ENCODE measurements at places on chromosomes 7 and 10.

GRCh38 chr10:78602201-78602932 lies 466.4 kb upstream of the ZMIZ1 start:
- DNase-seq, result no peak

DNA sequence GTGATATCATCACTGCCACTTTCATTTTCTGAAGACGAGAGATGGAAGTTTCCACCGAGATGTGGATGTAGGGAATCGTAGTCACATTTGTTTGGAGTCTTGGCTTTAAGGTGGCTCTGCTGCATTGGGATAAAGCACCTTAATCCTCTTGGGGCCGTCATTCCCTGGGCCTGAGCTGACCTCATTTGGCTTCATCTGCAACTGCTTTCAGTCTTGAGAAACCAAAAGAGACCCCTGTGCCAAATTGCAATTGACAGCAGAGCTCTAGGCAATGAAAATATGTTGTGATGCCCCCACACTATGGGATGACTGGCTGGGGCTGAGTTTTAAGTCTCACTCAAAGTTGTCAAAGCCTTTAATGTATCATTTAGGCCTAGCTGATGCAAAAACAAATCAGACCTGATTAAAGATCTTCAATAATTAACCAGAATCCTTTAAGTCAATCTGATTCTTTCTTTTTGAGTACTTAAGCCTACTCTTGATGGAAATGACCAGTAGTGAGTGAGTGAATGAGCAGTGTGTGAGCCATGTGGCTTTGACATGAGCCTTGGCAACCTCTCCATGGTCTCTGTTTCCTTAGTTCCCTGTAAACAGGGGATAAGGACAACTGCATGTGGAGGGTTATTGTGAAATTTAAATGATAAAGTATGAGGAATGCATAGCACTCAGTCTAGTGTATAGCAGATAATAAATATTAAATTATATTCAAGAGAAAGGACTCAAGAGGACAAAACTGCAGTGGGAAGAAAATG lies 155.0 kb downstream of the BMPER start:
- no peak for DNase-seq

DNA sequence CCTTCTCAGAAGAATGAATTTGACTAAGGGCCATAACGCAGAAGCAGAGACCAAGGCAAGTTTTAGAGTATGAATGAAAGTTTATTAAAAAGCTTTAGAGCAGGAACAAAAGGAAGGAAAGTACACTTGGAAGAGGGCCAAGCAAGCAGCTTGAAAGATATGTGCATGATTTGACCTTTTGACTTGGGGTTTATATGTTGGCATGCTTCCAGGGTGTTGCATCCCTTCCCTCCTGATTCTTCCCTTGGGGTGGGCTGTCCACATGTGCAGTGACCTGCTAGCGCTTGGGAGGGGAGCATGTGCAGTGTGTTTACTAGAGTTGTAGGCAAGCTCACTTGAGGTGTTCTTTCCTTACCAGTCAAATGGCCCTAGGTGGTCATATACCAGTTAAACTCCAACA lies 37.9 kb upstream of the LRRN3 start:
- DNase-seq, result no peak

- no peak for DNase-seq
Measured at GRCh38 chr10:87860156-87860795, 3.1 kb downstream of the KLLN start.

- no peak for DNase-seq
Measured at GRCh38 chr10:114374053-114374791, 30.1 kb downstream of the AFAP1L2 start.

- no peak for DNase-seq
Measured at GRCh38 chr7:27109466-27110185, 7.1 kb upstream of the HOXA2 start.

- DNase-seq, result no peak
Measured at GRCh38 chr10:14032406-14032998, 298.2 kb downstream of the FRMD4A start.

DNA sequence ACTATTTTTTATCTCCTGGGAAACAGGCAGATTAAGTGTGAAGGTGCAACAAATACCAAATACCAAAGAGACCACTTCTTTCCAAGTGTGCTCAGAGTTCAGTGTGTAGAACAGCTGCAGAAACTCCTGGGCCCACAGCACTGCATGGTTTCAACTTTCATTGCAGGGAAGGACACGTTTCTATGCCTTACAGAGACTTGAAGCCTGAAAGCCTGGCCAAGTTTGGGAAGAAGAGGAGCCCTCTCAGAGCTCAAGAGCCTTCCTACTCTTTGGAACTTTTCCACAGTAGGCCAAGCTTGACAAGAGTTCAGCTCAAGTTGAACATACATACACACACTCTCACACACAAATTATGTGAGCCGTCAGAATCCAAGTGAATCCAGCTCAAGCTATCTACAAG lies 2.5 kb downstream of the HOXA4 start:
- DNase-seq, result no peak

DNA sequence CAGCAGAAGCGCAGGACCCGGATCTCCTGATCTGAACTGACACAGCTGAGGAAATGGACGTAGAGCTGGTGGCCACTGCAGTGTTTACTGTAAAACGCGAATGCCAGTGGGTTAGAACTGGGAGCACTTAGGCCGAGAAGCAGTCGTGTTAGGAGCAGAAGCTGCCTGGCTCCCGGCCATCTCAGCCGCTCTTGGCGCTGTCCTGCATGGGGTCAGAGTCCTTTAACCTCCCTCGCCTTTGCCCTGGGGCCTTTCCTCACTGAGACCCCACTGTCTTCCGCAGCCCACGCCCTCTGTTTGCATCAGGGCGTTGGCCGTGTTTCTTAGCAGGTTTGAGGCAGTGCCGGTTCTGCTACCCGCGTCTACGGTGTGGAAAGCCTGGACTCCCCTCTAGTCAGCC lies 24.6 kb downstream of the DYNC2I1 start:
- DNase-seq, result no peak

DNA sequence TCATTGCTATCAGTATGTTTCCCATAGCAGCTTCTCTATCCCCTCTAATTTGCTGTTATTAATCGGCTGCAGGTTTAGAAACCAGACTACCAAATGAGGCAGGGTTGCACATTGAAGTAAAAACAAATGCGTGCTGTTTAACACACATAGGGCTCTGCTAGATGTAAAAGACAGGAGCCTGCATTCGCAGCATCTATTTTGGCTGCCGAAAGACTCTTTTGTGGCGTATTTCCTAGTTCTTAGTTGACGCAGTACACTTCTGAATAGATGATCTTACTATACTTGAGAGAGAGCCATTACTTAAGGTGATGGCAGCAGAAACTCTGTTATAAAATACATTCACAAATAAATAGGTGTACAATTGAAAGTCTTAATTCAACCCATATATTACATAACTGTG lies 21.4 kb downstream of the SGCE start:
- no peak for DNase-seq

DNA sequence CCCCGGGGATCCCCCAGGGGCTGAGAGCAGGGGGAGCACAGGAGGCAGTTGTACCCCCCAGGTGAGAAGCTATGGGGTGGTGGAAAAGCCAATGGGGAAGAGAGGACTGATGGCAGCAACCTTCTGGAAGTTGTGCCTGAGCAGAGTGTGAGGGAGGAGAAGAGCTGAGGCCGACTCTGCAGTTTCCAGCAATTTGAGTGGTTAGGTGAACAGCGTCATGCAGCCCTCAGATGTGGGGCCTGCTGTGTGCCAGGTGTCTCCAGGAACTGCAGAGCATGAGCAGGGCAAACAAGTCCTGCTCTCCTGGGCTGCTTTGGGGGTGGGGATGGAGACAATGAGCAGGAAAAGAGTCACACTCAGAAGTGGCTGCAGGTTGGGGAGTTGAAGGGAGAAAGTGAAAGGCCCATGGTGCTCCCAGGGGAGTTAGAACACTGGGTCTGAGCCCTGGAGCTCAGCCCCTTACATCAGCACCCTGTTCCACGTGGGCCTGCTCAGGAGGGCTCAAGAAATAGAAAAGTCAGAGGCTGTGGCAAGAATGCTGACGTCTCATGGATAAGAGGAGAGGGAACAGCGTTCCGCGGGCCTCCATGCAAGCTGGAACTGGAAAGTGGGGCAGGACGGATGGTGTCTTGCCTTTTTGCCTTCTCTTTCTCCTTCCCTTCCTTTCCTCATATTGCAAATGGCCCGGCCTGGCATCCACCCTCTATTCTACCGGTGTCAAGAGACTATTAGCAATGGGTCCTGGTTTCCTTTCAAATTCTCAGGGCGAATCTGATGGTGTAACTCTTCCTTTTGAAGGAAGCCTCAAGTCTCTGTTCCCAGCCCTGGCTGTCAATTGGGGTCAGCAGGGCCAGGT lies 4.0 kb upstream of the AFAP1L2 start:
- no peak for DNase-seq

GRCh38 chr10:84269773-84270172 lies 24.9 kb downstream of the RGR start:
- DNase-seq, result no peak

- no peak for DNase-seq
Measured at GRCh38 chr10:4057725-4058513, 272.9 kb upstream of the KLF6 start.

DNA sequence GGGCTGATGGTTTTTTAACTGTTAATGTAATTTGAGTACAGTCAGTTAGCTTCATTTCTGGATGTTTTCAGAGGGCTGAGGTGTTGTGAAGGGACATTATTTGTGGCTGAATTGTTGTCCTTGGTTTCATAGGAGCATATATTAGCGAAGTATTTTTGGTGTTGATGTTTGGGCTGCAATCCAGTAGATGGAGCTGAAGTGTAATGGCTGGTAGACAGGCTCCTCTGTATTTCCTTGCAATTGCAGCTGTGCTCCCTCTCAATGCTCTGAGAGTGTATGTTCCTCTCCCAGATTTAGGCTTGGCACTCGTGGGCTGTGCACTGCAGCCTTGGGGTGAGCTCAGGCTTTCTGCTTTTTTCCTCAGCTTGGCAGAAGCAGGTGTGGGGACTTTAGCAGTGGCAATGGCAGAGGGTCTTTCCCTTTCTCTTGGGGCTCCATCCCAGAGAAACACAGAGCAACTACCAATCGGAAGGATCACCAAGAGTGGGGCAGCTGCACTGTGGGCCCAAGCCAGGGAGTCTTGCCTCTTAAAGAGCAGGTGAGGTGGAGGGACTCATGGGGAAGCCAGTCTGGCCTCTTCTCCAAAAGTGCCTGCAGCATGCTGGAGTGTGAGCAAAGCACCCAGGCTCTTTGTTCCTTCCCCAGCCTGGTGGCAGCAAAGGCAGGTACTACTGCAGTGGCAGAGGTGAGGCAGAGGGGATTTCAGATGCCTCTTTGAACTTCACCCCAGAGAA lies 544.4 kb downstream of the SH2D4B start:
- DNase-seq, result peak; percentile 35

GRCh38 chr7:2763597-2763996 lies 75.6 kb downstream of the AMZ1 start:
- no peak for DNase-seq

- DNase-seq, result no peak
Measured at GRCh38 chr10:69088801-69089501, 1.0 kb downstream of the SRGN start.

DNA sequence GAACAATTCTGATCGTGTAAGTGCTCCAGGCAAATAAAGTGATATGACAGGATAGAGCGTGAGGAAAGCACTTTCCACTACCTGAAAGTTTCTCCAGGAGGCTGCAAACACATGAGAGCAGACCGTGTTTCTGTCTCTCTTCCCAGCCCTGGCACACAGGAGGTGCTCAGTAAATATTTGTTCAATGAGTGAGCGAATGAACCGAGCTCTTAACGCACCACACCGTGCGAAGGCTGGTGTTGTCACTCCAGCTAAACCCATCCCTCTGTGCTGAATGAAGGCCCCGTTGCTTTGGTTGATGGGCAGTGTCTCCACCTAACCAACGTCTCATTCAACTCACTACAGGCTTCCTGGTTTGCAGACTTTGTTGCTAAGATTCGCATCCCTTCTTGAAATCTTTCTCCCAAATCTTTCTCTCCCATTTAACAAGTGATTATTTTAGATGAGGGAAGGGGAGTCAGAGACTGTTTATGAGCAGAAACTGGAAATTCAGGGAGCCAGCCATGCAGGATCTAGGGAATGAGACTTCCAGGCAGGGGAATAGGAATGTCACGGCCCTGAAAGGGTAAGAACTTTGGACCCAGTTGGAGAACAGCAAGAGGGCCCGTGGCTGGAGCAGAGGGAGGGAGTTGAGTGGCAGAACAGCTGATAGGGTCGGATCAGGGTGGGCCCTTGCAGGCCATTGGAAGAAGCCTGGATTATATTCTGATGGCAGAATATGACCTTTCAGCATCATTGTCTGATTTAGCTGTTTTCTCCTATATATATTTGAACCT lies 282.6 kb downstream of the CAMK1D start:
- no peak for DNase-seq

DNA sequence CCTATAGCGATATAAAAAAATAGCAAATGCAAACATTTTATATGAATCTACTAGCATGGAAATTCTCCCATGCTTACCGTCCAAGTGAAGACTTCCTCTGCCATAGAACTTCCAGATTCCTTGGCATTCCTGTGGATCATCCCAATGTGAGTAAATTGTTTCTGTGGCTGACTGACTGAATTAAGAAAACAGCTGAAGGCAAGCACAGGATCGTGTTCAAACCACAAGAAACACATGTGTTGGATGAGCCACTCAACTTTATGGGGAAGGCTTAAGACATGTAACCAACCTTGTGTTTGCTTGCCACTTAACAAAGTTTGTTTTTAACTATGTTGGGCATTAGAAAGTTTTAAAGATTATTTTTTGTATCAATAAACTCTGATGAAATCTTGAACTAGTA lies 2.6 kb upstream of the MYPN start:
- DNase-seq, result no peak

DNA sequence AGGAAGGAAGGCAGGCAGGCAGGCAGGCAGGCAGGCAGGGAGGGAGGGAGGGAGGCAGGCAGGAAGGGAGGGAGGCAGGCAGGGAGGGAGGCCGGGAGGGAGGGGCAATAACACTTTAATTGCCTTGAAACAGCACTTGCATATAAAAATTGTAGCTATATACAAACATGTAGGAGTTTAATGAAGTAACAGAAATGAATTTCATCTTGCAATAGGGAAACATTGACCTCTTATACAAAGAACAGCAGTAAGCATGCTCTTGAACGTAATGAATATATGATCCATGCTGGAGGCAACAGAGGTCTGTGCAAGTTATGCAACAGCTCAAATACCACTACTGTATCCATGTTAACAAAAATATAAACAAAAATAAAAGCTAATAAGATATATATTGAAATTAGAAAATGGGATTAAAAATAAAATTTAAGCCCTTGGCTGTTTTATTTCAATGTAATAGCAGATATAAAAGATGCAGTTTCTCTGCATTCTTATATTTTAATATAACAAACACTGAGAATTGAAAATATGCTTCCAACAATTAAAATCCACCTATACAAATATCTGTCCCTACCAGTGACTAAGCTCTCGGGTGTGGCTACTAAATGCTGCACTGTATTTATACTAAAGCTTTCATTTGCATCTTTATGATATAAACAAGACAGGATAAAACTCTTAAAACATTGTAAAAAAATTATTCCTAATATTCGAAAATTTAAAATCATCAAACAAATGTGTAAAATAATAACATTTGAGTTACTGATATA lies 50.3 kb downstream of the CACNA2D1 start:
- no peak for DNase-seq

DNA sequence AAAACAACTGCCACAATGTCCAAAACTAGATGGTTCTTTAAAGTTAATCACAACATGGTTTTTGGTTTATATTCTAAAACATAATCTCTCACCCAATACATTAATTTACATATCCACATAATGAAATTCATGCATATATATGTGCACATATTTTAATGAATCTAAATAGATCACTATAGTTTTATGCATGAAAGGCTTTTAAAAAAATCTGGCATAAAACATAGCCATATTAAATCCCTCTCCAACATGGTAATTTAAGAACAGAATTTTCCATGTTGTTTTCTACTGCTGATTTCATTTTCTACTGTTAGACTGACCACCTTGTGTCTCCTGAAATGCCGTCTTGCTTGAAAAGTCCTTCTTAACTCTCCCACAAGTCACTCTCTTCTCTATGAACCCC lies 196.1 kb upstream of the AOAH start:
- no peak for DNase-seq

- DNase-seq, result no peak
Measured at GRCh38 chr10:12218991-12219390, 23.0 kb downstream of the CDC123 start.

All from iPS DF 19.7 (cell line).